ENCODE measurements at places on chromosomes 4 and X.

GRCh38 chrX:96729053-96729452 is 44.4 kb downstream of the DIAPH2 start:
- no peak for DNase-seq

- no peak for DNase-seq
Measured at GRCh38 chr4:88985088-88985773, 71.8 kb downstream of the FAM13A start.

DNA sequence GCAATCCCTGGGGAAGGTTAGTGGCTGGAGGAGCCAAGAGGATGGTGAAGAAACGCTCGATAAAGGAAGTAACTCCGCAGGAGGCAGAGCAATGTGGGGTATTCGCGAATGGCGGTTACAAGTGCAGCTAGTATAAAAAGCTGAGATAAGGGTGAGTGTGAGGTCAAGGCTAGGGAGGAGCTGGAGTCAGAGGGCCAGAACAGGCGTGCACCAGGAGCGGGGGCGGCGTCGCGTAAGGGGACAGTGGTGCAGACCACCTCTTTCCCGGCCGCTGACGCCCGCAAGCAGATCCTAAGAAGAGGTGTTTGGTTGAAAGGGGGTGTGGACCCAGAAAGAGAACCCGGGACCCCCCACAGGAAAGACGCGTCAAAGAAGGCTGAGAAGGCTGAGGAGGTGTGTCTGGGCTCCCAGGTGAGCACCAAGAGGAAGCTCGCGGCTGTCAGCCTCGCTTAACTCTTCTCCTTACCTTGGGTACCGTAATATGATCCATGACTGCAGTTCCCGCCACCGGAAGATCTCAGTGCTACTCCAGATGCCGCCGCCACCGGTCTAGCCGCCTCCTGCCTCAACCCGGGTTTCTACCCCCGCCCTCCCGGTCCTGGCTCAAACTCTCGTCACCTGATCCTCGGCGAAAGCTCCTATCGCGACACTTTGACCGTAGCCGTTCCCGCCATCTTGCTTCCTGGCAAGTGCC is at the start of gene MTMR8:
Gene MTMR8, minus strand, starts transcription at position 579 of the 694 bp plus-strand sequence. Its CDS starts 89 bp downstream, at position 490.
- peak; percentile 84 for DNase-seq

GRCh38 chrX:153917869-153918268 is 8.2 kb downstream of the ARHGAP4 start:
- DNase-seq, result no peak

- DNase-seq, result no peak
Measured at GRCh38 chrX:134909261-134909660, 81.5 kb upstream of the SMIM10 start.

GRCh38 chr4:180449395-180449956 is 1793.7 kb upstream of the TENM3 start:
- DNase-seq, result no peak

- no peak for DNase-seq
Measured at GRCh38 chr4:185464183-185464582, 7.3 kb downstream of the CCDC110 start.

- no peak for DNase-seq
Measured at GRCh38 chr4:1051472-1051871, 40.0 kb downstream of the FGFRL1 start.

- no peak for DNase-seq
Measured at GRCh38 chr4:23324021-23324690, 565.7 kb downstream of the PPARGC1A start.

- DNase-seq, result no peak
Measured at GRCh38 chrX:150038315-150038714, 100.0 kb upstream of the EOLA2 start.

DNA sequence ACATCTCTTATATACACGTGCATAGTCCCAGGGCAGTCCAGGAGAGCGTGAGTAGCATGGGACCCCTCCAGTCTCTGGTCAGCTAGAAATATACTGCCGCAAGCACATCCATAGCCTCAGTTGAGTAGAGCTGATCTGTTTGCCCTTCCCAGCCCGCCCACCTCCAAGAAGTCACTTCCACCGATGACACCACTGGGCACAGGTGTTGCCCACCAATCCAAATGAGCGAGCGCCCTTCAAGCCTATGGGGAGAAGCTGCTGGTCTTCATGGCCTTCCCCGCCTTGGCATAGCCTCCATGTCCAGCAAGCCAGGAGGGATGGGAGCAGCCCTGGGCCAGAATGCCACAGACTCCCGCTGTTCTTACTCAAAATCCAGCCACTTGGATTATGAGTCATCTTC is 10.2 kb downstream of the DUSP9 start:
- no peak for DNase-seq

DNA sequence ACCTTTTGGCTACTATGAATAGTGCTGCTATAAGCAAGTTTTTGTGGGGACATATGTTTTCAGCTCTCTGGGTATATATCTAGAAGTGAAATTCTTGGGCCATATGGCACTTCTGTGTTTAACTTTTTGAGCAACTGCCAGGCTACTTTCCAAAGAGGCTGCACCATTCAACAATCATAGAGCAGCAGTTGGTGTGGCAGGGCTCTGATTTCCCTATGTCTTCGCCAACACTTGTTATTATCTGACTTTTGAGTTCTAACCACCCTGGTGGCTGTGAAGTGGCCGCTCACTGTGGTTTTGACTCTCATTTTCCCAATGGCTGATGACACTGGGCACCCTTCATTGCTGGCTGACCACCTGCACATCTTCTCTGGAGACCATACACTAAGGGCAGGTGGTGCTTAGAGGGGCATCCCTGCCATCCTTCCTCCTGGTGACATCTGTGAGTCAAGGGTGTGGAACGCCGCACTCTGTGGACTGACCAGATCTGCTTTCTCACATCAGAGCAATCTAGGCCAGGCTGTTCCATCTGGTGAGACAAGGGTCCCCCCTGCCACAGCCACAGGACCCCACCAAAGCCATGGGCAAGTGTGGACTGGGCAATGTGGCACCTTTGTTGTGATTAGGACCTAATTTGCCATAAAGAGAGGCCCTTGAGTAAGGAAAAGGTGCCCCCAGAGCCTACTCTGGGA is 49.6 kb downstream of the ZFYVE28 start:
- DNase-seq, result no peak

GRCh38 chr4:168487282-168488035 is 7.2 kb upstream of the DDX60L start:
- no peak for DNase-seq

- DNase-seq, result no peak
Measured at GRCh38 chrX:39052751-39053150, 251.5 kb downstream of the MID1IP1 start.

DNA sequence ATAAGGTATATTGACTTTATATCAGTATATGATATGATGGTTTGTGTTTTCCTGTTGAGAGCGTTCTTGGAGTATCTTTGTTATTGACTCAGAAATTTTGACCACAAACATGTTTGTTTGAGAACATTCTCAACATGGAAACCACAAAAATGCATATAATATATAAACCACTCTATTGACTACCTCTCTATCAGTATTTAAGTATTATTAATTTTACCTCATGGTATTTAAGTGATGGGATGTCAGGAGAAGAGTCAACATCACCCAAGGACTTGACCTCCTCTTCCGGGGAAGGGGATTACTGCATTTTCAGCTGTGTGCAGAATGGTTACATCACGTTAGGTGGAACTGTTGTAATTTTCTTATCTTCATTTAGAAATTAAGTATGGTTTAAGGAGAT is 54.3 kb upstream of the PUDP start:
- no peak for DNase-seq

- no peak for DNase-seq
Measured at GRCh38 chr4:102301167-102301566, 44.1 kb downstream of the SLC39A8 start.

DNA sequence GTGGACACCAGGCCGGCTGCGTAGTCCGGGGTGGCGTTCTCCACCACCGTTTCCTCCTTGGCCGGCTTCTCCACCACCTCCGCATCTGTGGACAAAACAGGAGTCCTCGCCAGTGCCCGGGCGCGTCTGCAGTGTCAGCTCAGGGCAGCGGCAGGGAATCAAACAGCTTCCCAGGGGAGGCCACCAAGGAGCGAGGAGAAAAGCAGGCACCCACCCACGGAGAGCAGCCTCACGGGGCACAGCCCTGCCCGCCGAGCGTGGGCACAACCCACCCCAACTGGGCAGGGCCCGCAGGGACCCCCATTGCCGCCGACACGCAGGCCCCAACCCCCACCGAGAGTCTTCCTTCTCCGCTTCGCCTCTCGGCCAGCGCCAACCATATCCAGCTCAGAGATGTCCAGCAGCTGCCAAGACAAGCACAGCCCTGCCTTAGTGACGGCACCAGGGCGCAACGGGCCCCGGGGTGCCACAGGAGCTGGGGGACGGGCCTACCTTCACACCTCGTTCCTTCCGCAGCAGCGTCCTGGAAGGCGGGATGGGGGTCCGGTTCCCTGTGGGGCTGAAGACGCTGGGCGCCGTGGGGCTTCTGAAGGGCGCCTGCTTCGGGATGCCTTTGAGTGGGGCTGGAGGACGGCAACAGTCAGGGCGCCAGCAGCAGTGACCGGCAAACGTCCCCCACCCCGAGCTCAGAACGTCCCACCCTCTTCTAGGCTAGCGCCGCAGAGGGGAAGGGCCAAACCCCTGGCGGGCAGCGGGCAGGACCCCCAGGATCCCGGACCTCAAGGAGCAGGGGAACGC is 22.8 kb downstream of the NELFA start:
- DNase-seq, result no peak

DNA sequence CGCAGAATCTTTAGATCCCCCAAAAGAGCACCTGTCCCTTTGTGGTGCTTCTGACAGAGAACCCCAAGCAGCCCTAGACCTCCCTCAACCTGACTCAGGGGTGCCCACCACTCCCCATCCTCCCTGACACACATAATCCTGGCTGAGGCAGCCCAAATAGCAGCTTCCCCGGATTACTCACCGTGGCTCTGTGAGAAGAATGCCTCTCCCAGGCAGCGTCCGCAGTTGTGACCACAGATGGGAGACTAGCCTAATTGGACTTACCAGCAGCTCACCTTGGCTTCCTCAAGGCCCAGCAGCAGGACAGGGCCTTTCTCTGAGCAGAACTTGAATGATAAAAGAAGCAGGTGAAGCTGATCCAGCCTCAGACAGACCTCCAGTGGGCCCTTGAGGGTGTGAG is 10.3 kb upstream of the ODAPH start:
- no peak for DNase-seq

DNA sequence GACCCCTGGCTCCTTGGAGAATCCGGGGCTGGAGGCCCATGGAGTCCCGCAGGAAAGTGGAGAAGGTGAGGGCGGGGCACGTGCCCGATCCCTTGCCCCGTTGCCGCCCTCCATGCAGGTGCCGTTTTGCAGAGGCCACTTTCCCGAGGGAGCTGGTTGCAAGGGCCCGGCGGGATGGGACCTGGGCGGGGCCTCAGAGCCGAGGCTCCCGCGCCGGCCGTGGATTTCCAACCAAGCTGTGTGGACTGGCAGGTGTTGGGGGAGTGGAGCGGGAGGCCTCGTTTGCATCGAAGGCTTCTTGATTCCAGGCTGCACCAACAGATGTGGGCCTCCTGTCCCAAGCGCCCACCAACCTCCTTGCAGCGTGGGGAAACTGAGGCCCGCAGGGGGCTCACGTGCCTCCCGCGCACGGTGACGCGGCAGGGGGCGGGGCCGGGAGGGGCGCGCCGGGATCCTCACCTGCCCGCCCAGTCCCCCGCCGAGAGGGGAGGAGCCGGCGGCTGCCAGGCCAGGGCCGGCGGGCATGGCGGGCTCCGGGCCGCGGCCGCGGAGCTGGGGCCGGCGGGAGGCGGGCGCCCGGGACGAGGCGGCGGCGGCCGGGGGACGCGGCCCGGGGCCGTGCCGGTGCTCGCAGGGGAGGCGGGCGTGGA is 24.9 kb downstream of the SH3BP2 start:
- no peak for DNase-seq

GRCh38 chrX:2521092-2521926 is 20.5 kb upstream of the DHRSX start:
- peak; percentile 35 for DNase-seq

GRCh38 chrX:154412468-154412867 is 1.1 kb downstream of the TAFAZZIN start:
- peak; percentile 60 for DNase-seq

DNA sequence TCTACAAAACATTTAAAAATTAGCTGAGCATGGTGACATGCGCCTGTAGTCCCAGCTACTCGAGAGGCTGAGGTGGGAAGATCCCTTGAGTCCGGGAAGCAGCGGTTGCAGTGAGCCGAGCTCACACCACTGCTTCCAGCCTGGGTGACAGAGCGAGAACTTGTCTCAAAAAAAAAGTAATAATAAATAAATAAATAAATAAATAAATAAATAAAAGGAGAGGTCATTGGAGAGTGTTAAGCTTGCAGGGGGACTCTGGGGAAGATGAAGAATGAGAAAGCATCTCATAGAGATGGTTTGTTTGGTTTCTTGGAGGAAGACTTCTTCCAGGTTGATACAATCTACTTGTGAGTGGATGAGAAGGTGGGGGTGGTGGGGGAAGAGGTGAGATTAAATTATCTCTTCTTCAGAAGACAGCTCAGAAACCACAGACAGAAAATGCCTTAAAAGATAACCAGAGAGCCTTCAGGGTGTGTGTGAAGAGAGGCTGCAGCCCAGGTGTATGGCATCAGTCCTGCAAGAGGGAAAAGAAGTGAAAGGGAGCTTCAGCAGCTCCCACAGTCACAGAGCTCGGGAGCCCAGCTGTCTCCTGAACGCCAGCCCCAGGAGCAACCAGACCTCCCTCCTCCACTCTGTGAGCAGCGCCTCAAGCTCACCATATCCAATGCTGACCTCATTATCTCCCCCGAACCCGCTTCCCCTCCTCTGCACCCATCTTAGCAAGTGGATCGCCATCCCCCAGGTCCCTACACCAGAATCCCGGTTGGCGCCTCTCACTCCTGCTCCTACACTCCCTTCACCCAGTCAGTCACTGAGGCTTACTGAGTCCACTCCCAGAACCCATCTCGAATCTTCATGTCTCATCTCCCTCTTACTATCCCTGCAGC is 48.2 kb downstream of the RBM47 start:
- no peak for DNase-seq

DNA sequence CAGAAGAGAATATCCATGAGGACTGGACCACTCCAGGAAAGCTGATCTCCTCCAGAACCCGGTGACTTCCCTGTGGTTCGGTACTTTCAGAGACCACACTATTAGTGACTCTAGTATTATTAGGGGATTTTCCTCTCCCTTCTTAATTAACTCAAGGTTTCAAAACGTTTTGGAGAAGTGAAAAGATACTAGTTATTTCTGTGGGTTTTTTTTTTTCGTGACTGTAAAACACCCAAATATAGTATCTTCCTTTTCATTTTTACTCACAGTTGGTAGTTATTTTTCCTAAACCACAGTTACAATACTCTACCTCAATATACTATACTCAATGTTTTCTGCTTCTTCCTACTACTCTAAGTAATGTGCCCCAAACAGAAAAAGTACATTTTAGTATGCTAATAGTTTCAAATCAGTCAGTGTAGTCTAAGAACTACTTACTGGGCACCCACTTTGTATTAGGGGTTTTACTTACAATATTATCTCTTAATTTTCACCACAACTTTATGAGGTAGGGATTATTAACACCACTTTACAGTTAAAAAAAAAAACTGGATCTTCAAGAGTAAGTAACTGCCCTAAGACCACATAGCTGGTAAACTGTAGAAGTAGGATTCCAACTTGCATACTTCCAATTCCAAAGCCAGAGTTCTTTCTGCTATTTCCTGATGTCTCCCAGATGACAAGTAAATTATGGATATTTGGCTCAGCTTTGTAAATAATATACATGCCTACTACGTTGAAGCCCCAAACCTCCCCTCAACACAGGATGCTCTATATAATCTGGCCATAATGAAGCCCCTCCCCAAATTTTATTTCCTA is 45.0 kb downstream of the SLC9A7 start:
- no peak for DNase-seq

Data from CD4-positive, alpha-beta T cell treated with Interleukin-17A for 1 hour (primary cell).